Fibroblast of skin of right biceps (primary cell): ENCODE measurements at places on chromosomes 12 and 14.

GRCh38 chr12:52390739-52391617 is 5.5 kb upstream of the KRT84 start:
- DNase-seq = peak; percentile 43

DNA sequence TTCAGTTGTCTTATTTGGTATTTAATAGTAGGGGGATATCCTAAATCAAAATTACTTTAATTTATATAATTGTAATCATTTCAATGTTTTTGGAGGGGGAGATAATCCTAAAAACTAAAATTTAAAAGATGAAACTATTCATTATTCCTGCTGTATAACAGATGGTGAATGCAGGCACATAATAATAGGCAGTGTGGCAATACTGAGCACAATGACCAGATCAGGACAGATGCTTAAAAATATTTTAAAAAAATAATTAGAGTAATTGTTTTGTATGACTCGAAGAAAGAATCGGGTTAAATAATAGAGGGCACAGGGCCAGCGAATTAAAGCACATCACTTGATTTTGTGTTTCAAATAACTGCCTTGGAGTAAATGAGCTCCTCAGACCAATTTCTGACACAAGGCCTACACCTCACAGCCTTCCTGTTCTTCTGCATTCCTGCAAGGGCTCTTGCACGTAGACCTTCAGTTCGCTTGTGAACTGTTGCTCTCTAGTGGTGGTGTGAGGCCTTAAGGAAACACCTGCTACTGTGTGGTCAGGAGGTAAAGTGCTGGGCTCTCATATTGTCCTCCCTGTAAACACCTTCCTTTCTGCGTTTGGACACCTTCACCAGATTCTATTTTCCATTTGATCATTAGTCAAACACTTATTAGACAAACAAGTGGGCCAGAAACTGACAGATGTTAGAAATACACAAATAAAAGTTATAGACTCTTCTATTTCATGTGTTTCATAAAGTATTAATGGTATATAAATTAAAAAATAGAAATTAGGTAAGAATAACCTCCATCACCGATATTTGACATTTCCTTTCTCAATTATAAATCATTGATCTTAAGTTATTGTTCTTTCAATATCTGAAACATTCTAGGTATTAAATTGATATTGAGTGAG is 29.3 kb upstream of the KLRF1 start:
- peak; percentile 15 for DNase-seq

GRCh38 chr14:76273346-76273745 is 102.6 kb upstream of the ESRRB start:
- no peak for DNase-seq

DNA sequence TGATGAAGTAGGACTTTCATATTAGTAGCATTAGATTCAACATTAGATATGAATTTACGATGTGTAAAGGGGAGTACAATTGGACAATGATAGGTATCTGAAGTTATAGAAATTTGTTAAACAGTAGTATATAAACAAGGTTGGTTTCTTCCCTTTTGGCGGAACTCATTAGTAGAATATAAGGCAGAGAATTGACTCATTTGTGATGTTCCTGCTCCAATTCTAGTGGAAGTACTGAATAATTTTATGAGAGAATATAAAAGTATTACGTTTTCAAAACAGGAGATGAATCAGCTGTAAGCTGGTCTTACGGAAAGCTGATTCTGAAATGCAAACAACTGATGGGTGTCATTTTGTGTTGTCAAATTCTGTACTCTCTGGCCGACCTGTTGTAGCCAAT is 13.4 kb downstream of the ZC3H14 start:
- DNase-seq = no peak

GRCh38 chr12:77362509-77363210 is 297.3 kb upstream of the E2F7 start:
- no peak for DNase-seq

- DNase-seq = no peak
These were observed 155.8 kb upstream of the ATP2B1 start for GRCh38 chr12:89864411-89864810.

DNA sequence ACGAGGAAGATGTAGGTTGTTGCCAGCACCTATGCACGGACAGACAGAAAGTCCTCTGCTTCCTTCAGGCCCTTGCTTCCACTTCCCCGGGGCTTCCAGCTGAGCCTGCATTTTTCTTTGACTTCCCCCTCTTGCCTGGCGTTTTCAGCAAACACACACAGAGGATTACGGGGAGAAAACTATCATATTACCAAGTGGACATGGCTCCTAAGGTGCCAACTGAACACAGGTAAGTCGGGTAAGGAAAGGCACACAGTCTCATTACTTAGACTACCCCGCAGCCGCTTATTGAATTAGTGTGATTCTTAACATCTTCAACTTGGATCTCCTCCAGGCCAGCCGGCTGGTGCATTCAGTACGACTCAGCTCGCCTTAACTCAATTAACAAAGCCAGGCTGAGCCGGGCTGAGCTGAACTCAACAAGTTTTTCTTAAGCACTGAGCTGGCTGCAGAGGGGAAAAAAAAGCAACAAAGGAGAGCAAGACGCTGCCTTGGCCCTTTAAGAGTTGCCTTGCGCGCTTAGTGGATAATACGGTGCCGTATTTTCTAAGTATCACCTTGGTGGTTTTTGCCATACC is 19.2 kb upstream of the MAP1LC3B2 start:
- DNase-seq = peak; percentile 80
